ENCODE measurements at places on chromosomes 3 and 15. TPM values are rescaled to one million over a fixed set of nuclear protein-coding genes. Genes with fewer than 3 reads are reported as not detected.

DNA sequence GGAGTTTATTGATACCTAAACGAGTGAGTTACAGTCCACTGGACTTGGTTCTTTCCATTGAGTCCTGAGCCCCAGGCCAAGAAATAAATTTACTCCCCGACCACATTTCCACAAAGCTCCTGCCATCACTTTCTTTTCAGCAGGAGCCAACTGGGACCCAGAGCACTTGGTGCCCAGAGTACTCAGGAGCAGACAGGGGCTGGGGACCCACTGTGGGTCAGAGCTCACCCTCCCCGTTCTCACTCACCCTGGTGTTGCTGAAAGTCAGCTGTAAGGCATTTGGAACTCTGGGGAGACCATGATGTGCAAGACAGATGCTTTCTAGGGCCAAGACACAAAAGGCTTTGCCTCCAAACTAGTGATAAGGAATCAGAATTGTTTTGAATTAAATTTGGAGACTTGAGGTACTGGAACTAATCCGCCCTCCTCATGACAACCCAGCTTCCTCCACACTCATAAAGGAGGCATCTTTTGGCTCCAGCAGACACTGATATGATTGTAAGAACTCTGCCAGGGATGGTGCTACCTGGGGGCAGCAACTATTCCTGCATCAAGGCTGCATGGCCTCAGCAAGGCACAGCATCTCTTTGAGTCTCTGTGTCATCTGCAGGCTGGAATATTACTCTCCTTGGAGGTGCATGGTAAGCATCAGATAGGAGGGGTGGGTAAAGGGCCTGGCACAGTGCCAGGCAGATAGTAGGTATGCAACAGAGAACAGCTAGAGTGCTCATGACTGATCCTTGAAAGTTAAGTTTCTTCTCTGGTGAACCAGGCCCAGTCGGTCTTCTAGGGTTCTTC is 7.3 kb upstream of the CAMK1 start:
- DNase-seq, result no peak

The LIPC gene
- 14.0 TPM for polyA plus RNA-seq

DNA sequence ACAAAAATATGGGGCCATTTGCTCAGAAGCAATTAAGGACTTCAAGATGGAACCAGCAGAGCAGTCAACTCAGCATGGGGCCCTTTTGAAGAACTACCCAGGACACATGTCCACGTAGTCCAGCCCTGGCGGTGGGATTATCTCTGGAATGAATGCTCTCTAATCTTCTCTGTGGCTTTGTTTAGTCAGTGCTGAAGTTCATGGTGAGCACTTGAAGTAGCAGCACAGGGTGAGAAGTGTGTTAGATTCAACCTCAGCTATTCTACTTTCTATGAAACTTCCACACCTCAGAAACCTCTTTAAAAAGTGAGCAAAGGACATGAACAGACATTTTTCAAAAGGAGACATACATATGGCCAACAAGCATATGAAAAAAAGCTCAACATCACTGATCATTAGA is 74.4 kb downstream of the THRB start:
- DNase-seq, result no peak

- no peak for DNase-seq
Measured at GRCh38 chr15:83358972-83359564, 74.6 kb upstream of the BNC1 start.

GRCh38 chr15:96172417-96172816 is 158.1 kb upstream of the NR2F2 start:
- no peak for DNase-seq

The LXN gene
- 29.5 TPM for polyA plus RNA-seq

GRCh38 chr3:43870844-43871626 is 180.3 kb downstream of the ABHD5 start:
- no peak for DNase-seq
